ENCODE measurements at places on chromosomes 6 and 20.
A peak's percentile ranks its signal among the peaks of the same experiment; 100 is the strongest.

GRCh38 chr6:22737331-22737730 lies 168.0 kb downstream of the HDGFL1 start:
- DNase-seq: no peak

DNA sequence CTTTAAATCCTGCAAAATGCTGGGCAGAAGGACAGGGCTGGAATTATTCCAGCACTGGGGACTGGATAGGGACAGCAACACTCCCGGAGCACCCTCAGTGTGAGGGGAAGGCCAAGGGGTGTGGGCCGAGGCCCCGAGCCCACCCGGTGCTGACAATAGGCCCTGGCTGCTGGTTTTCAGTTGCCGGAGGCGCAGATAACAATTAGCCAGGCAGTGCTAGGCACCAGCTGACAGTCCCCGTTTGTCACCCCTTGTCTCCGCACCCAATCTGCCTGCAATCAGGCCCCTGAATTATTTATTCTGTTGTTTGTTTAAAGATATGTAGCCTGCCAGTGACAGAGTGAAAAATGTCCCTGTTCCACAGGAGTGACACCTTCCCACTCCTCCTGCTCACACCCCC lies 120.0 kb downstream of the GRM4 start:
- DNase-seq: no peak

DNA sequence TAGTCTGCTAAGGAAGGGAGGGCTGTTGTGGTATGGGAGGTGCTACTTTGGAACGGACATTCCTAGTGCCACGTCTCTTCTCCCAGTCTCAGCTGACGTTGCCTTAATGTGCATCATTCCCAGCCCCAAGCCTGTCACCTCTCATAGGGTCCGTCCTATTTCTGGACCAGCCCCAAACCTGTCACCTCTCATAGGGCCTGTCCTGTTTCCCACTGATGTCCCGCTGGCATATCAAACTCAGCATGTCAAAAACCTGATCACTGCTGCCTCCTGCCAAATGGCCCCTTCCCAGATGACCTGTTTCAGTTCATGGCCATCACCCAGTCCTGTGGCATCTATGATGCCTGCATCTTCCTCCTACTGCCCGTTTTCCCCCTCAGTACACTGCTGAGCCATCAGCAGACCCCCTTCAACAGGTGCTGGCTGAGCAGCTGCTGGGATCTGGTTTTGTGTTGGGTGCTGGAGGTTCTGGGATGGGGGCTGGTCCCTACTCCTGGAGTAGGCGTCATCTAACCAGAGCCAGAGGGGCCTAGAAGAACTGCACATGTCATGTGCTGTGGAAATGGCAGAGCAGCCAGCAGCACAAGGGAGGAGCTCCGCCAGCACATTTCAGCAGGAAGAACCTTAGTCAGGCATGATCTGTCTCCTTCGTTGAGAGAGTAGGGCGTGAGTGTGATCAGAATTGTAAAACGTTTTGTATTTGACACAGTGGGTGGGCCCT lies 3.3 kb downstream of the ENTPD6 start:
- DNase-seq: no peak

DNA sequence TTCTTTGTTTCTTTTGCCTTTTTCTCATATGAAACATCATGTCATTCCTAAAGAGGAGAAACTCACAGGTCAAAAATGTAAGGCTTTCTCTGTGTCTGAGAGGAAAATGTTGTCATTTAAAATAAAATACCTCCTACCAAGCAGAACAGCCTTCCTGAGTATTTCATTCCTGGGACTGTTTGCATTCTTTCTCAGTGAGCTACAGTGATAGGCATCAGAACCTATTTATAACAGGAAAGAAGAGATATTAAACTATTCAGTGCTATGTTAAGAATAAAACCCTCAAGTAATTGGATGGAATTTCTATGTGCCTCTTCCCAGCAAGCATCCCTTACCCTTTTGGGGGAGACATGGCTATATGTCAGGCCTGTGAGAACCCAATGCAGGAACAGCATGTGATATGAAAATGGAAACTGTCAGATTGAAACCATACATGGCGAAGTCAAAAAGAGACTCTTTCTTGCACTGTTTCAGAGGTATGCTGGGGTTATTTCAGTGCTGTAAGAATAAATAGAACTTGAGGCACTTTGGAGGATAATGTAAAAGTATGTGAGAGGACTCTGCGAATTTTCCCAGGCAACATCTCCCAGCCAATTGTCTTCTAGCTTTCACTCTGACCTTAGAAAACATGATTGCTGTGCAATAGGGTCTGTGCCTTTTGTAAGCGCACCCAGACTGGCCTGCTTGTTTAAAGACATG lies 133.8 kb upstream of the CCN2 start:
- DNase-seq: peak; percentile 86

DNA sequence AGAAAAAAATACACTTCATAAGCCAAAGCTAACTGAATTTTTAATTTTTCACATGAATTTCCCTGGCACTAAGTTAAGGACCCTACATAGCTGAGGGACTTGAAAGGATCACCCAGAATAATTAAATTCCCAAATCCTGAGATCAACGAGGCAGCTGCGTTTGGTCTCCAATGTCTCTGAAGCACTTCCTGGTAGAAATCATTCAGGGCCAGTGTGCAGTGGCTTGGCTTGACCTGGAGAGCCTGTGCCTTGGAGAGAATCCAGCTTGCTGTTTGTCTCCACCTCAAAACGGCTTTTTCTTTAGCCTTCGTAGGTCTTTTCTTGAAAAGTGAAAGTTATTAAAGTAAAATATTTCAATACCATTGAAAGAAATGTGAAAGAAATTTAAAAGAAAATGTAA lies 92.4 kb downstream of the SMOC2 start:
- DNase-seq: no peak

DNA sequence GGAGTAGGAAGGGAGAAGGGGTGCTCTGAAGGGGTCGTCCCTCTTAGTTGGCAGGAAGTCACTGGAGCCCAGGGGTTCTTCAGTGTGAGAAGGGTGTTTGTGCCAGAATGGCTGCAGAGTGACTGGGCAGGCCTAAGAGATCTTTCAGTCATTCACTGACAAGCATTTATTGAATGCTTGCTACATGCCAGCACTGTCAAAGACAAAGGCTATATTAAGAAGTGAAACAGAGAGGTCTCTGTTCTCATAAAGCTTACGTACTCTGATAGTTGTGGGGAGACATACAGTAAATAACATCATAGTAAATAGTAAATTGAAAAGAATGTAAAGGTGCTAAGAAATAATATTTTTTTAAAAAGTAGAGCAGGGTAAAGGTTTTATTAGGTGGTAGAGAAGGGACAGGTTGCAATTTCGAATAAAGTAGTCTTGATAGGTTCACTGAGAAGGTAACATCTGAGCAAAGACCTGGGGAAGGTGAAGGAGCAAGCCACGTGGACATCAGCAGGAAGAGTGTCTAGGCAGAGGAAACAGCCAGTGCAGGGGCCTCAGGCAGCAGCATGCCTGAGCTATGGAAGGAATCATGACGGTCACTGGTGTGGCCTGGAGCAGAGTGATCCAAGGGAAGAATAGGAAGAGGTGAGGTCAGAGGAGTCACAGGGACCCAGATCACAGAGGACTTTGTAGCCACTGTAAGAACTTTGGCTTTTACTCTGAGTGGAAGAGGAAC lies 36.3 kb upstream of the RNF8 start:
- DNase-seq: no peak

DNA sequence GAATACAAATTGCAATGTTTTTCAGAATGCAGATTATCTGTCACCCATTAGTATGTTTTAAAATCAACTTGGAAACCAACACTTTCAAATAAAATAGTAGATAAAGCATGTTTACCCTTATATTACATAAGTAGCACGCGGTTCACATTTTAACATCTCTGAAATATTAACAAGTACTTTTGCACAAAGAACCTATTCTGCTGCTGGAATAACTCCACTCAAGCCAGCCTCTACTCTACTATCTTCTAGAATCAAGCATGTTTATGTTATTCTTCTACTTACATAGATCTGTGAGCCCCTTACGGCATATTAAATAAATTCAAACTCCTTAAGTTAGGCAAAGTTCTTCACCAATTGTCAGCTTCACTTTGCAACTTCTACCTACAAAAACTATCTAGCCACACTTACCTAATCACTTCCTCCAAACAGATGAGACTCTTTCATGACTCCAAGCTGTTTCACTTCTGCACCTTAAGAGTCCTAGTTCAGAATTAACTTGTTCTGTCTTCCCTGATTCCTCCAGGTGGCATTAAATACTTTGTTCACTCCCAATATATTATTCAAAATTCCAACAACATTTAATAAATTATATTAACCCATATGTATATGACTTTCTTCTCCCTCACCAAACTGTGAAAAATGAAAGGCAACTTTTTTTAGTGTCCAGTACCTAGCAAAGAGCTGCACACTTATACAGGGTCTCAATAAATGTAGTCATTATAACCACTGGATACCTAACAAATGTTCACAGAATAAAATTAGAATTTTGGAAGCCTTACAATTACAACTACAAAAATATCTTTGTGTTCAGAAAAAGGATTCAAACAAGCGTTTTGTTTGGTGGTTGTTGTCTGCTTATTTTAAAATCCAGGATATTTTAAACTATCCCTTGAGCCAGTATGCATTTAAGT lies 12.1 kb downstream of the CEP85L start:
- DNase-seq: no peak

GRCh38 chr6:5275497-5275896 lies 14.2 kb downstream of the FARS2 start:
- no peak for DNase-seq

DNA sequence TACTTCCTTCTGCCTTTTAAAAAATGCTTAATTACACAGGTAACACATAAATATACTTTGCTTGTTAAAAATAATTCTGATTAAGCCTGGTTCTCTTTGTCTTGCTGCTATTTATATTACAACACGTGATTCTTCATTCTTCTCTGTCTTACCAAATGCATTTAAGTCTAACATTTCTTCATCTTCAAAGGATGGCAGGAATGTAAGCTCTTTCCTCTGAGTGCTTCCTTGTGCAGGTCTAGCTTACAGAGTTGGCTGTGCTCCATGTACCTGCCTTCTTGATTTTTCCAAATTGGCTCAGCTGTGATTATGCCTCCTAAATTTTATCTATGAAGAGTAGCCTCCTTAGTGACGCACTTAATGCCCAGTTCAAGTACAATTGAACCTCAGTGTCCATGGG lies 44.4 kb downstream of the RNF144B start:
- DNase-seq: no peak

DNA sequence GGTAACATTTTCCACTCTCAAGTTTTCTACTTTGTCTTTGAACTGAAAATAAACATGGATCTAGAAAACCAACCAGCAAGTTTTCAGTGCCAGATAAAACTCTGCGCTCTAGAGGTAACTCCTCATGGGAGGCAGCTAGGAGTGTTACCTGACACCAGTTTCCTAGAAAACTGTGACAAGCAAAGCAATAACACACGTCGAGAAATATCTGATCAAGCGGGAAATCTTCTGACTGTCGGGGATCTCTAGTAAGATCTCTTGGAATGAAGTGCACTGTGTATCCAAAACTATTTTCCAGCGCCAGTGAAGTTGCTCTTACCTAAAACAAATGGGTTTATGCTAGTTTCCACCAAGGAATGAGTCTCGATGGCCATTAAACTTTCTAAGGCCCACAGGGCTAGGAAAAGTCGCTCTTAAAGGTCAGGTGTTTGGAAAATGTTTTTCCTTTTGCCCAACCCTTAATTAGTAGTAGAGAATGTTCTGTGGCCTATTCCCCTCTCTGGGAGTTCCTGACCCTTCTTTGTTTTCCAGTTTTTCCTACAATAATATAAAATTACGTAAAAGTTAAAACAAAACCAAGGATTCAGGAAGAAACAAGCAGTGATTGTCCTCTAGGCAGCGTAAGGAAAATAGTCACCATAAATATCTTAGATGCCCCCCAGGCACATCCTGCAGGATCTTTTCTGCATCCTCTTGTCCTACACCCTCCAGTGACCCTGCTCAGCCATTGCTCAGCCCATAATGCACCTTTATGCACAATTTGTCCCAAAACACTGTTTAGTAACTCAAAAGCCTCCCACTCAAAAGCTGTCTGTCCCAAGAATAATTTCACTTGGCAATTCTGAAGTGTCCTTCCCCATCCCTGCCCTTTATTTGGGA lies 137.7 kb upstream of the AKAP12 start:
- DNase-seq: no peak

- no peak for DNase-seq
Observed at GRCh38 chr6:56297022-56297989, 49.9 kb upstream of the COL21A1 start.

DNA sequence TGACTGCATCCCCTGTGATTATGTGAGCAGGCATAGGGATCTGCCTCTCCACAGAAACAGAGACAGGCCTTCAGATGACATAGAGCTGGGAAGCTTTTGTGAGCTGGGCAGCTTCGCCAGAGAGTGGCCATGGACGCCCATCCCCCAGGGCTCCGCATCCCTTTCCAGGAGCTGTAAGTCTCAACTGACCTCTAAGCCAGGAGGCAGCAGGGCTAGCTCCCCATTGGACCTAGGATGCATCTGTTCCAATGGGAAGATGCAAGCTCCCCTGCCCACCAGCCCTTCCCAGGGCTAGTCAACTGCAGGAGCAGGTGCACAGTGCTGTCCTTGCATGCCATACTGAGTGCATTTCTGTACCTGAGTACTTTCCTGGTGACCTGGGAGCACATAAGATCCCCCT lies 663.6 kb downstream of the RNF144B start:
- DNase-seq: no peak

GRCh38 chr6:154994836-154995253 lies 270 bp upstream of the TIAM2 start:
- DNase-seq: no peak

GRCh38 chr20:22374678-22375590 lies 209.4 kb downstream of the FOXA2 start:
- DNase-seq: no peak

- DNase-seq: no peak
Observed at GRCh38 chr6:136072691-136073090, 177.4 kb downstream of the MTFR2 start.

- peak; percentile 37 for DNase-seq
Observed at GRCh38 chr20:43942667-43943285, 28.1 kb downstream of the TOX2 start.
